Activated effector memory CD4-positive, alpha-beta T cell treated with Interleukin-2 at 50 U/mL for 16 hours (primary cell): ENCODE measurements at places on chromosomes 16 and 17.
A peak's percentile ranks its signal among the peaks of the same experiment; 100 is the strongest.

GRCh38 chr17:21008992-21009671 is 33.7 kb downstream of the USP22 start:
- DNase-seq, result no peak

GRCh38 chr17:40314584-40314956 is 5.6 kb downstream of the RARA start:
- DNase-seq, result peak; percentile 87

DNA sequence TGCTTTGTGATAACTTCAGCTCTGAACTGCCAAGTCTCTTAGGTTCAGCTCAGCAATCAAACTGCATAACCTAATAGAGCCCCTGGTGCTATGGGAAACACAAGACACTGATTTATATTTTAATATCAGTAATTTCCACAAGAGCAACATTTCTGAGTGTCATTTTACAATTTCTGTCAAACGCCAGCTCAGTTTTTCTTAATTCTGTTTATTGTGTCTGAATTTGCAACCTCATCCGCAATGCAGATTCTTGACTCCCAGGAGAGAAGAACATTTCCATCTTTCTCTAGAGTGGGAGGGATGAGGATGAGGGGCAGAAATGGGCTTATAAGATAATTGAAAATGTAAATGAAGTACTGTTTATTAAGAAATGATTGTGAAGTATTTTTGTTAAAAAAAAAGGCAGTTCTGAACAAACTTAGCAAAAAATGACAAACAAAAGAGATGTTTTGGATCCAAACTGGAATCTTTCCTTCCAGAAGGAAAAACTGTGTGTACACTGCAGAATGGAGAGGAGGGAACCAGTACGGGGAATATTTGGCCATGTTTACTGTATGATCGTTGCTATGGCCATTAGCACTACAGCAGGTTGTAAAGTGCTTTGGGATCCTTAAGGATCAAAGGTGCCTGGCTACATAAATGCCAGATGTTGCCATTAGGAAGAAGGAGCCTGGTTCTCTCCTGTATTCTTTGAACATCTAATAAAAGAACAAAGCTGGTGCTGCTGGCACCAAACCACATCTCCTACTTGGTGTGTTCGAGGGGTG is 7.4 kb upstream of the PMFBP1 start:
- DNase-seq, result no peak

- no peak for DNase-seq
Observed at GRCh38 chr17:30113213-30113612, 3.4 kb upstream of the NSRP1 start.

GRCh38 chr17:17701658-17702057 is 20.4 kb downstream of the RAI1 start:
- DNase-seq, result no peak

GRCh38 chr17:47212458-47212857 is 3.3 kb downstream of the MYL4 start:
- no peak for DNase-seq

DNA sequence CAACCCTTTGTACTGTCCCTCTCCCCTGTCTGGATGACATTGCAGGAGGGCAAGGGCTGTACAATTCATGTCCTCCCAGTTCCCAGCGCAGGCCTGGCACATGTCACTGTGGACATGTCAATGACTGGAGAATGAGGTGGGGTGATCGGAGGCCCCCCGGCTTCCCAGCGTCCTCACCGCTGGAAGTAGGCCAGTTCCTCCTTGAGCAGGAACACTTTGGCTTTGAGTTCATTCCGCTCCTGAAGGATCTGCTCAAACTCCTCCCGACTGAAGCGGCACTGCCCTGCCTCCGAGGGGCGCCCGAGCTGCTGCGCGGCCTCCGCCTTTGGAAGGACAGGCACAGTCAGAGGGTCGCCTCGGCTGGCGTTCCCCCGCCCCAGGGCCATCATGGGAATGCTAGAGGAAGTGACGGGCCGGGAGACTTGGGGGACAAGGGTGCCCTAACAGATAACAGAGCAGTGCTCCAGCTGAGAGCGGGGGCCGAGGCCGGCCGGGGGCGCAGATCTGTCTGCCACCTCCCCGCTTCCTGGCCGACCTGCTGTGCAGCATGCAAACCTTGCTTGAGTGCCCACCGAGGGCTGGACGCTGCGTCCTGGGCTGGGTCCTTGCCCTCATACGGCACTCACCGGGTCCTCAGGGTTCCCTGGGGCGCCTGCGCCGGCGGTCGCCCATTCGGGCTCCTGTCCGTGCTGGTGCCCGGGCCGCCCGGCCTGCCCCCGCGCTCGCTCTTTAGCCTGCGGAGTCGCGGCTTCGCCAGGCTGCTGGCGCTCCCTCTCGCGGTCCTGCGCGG is 1.3 kb downstream of the RILP start:
- DNase-seq, result no peak

GRCh38 chr16:67545665-67546024 is 16.7 kb upstream of the CTCF start:
- DNase-seq, result no peak

DNA sequence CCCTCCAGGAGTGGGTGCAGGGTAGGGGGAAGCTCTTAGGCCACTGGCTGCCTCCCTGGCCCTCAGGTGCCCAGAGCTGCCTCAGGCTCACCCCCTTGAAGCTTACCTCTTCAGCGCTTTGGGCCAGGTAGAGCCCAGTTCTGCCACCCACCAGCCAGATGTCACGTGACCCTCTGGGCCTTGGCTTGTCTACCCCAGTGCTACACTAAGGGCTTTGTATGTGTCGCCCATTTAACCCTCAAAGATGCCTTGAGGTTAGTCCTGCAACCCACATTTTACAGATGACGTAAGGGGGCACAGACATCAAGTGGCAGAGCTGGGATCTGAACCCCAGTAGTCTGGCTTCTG is 3.4 kb downstream of the HAS3 start:
- DNase-seq, result no peak

DNA sequence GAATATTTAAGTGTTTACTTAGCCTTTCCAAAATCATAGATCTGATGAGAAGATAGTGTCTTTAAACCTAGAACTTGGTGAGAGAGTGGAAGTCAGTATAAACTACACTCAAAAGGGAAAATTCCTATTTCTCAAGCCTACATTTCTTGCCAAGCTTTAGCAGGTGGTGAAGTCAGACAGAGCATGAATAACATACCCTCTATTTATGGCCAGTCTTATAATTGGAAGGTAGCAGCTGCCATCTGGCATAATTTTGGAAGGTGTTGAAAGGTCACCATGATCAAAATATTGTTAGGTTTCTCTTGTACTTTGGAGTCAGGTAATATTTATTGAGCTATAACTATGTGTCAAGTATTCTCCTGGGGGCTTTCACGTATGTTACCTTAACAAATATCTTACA is 729.3 kb upstream of the KIF2B start:
- DNase-seq, result no peak

DNA sequence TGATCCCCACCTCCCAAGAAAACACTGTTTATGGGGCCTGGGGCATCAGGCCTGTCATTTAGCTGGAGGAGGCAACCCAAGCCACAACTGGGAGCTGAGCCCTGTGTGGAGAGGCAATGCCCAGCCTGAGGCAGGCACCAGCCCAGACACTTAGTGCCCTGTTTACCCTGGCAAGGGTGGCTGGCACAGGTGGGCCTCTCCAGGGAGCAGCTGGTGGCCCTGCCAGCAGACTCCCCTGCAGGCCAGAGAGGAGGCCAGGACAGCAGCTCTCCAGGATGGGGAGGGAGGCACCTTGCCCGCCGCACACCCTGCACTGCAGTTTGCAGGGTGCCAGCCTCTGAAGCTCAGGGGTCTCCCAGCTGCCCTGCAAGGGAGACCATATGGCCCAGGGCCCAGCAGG is 9.1 kb upstream of the TMEM92 start:
- DNase-seq, result no peak

DNA sequence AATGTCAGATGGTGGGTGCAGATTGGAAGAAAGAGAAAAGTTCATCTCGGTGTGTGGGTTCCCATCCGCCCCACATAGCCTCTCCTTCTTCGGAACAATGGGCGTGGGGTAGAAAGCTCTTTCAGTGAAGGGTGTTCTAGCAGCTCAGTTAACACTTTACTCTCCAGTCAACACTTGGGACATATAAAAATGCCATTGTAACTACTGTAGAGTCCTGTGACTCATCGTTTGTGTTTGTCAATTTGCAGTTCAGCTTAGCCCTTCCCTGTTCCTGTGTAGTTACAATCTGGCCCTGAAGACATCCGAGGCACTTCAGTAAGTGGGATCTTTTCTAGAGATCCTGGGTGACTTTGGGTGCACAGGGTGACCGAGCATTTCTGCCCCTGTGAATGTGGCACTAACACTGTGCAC is 11.5 kb upstream of the CLEC18C start:
- no peak for DNase-seq

GRCh38 chr16:56980792-56981724 is 8.3 kb upstream of the NLRC5 start:
- DNase-seq, result no peak

DNA sequence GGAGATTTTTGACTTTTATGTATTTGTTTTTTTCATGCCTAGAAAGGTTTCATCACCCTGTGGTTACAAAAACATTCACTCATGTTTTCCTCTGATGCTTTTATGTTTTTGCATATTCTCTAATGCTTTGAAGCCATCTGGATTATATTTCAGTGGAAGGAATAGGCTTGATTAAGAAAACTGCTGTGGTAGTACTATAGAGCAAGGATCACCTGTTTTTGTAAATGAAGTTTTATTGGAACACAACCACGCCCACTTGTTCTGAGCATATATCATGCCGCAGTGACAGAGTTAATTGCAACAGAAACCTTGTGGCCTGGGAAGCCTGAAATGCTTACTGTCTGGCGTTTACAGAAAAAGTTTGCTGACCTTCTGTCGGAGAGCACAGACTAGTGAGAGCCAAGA is 11.5 kb downstream of the COX10 start:
- no peak for DNase-seq

- DNase-seq, result no peak
Observed at GRCh38 chr17:13418891-13419290, 182.8 kb downstream of the HS3ST3A1 start.

- DNase-seq, result no peak
Observed at GRCh38 chr17:81271226-81271625, 23.9 kb downstream of the SLC38A10 start.

DNA sequence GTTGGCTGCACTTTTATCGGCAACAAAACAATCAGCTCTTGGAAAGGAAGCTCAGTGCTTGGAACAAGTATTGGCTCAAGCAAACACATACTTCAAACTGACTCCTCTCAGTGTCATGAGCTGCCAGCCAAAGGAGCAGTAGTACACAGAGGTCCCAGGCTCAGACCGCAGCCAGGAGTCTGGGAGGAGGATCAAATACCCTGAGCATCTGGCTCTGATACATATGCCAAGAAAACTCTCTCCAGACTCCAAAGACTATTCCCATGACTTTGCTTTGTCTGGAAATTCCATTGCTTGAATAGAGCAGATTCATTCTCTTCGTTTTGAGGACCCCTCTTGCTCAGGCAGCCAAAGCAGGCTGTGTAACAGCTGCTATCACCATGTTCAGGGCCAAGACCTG is 501.6 kb upstream of the PSMD7 start:
- DNase-seq, result no peak

- DNase-seq, result no peak
Observed at GRCh38 chr17:50686494-50687199, 21.1 kb downstream of the ANKRD40 start.

DNA sequence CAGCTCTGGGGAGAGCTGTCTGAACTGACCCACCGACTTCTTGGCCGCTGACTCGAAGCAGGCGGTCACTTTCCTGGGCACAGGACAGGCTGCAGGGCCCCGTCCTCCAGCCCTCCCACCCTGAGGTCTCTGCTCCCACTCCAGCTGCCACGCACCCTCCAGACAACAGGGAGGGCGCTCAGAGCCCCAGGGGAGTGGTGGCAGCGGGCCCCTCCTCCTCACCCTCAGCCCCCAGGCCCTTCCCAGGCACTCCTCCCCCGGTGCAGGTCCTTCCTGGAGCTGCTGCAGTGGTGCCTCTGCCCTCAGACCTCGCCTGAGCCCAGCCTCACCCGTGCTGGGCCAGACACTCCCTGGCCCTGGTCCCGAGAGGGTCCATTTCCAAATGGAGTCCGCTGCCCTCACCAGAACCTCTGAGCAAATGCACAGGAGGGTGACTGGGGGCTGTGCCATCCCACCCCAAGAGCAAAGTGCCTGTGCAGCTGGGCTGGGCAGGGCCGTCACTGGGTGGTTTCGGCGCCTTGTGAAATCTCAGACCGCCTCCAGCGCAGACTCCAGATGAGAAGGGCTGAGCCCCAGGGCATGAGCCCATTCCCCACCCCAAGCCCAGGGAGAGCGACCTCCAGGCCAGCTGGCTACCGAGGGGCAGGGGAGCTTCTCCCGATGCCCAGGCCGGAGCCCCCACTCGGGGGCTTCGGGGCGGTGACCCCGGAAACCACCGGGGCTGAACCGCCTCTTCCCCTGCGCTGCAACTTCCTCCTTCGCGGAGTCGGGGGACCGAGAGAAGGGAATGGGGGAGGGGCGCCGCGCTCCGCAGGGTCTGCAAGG is 717 bp downstream of the CYBA start:
- DNase-seq, result no peak

GRCh38 chr17:77783991-77784820 is 174.3 kb upstream of the TNRC6C start:
- DNase-seq, result peak; percentile 65

- DNase-seq, result no peak
Observed at GRCh38 chr16:17445421-17445820, 25.3 kb downstream of the XYLT1 start.

GRCh38 chr16:53971616-53972015 is 267.7 kb downstream of the FTO start:
- DNase-seq, result no peak

GRCh38 chr17:30858556-30859250 is 26.9 kb downstream of the ATAD5 start:
- DNase-seq, result no peak

DNA sequence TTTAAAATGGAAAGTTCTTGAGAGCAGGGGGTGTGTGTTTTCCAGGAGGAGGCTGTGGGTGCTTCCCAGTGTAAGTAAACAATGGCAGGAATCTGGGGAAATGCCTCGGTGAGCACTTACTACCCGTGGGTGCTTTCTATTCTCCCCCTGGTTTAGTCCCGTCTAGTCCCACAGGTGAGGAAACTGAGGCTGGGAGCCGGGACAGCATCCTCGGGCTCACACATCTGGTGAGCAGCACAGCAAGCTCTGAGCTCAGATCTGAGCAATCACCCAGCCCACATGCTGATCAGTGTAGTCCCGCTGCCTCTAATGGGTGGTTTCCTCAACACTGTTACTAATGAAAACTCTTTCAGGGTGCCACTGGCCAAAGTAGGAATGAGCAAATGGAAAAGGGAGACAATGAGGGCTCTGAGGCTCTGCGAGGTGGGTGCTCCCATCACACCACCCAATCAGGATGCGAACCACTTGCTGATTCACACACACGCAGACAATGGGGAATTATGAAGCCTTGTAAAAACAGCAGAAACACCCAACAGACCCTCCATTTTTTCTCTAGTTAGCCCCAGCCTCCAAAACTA is 202.6 kb downstream of the PARN start:
- DNase-seq, result no peak

- no peak for DNase-seq
Observed at GRCh38 chr17:79695797-79696609, 34.7 kb upstream of the ENPP7 start.
